ENCODE measurements at places on chromosomes 2 and 18.

GRCh38 chr2:70104231-70105111 lies 17.2 kb downstream of the PCBP1 start:
- peak; percentile 55 for DNase-seq

GRCh38 chr18:1012775-1013174 lies 108.1 kb downstream of the ADCYAP1 start:
- DNase-seq, result no peak

GRCh38 chr2:54332386-54332785 lies 76.4 kb upstream of the TSPYL6 start:
- DNase-seq, result peak; percentile 16

DNA sequence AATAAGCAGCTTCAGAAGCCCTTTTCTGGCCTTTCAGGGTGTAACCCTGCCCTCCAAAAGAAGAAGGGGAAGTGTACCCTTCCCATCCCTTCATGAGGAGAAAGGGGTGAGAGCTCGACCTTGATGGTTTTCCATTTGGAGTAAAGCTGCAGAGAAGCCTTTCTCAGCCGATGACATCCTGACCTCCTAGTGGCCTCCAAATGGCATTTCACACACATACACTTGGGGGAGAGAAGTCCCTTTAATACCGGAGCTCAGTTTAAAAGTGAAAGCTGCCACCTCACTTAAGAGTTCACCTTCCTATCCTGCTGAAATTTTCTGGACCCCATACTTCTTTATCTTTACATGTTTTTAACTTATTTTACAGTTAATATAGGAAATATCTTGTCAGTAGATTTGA lies 716.7 kb downstream of the DCDC2C start:
- DNase-seq, result no peak

DNA sequence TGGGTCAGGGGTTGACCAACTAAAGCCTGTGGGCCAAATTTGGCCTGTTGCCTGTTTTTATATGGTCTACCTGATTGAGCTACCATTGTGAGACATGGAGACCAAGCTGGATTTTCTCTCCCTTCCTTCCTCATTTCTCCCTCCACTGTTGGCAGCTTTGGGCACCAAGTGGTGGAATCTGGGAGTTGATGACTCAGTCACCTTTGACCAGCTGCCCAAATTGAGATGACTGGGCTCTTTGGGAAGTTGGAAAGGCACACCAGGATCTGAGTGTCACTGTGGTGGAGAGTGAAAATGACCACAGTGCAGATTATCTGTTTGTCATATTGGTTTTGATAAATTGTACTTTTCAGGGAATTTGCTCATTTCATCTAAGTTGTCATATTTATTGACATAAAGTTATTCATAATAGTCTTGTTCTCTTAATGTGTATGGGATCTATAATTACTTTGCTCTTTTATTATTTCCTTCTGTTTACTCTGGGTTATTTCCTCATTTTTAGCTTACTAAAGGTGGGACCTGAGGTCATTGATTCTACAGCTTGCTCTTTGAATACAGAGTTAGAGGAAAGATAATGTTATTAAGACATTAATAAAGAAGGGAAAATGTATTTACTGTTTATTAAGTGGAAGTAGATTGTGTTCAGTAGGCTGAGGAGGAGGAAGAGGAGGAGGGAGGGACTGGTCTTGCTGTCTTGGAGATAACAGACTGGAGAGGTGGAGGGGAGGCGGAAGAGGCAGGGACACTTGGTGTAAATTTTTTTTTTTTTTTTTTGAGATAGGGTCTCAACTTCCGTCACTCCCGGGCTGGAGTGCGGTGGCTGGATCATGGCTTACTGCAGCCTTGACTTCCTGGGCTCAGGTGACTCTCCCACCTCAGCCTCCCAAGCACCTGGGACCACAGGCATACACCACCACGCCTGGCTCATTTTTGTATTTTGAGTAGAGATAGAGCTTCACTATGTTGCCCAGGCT lies 31.8 kb downstream of the AGFG1 start:
- peak; percentile 86 for DNase-seq

DNA sequence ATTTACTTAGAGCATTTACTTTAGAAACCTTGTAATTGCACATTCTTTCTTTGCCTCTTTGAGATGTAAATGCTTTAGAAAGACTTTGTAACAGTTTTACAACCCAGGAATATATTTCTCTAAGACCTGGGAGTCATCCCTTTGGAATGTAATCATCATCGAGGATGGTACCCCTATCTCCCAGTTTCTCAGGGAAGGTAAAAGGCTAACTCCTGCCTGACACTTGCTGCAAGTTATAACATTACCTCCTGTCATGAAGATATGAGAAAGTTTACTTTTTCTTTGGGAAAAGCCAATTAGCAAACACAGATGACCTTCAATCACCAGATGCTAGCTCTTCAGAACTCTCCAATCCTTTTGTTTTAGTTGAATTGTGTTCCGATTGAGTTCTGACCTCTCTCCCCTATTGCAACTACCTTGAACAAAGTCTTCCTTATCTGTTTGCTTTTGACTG lies 420.3 kb upstream of the FSIP2 start:
- peak; percentile 15 for DNase-seq

GRCh38 chr2:23926750-23927571 lies at the start of gene ATAD2B:
Gene ATAD2B (minus strand): TSS chr2:23927123. CDS start chr2:23926770, 353 bp downstream.
- peak; percentile 93 for DNase-seq

GRCh38 chr2:202564226-202564625 lies 70.5 kb upstream of the FAM117B start:
- DNase-seq, result no peak

- peak; percentile 93 for DNase-seq
Observed at GRCh38 chr18:57649556-57650500, 28.2 kb upstream of the NARS1 start.

DNA sequence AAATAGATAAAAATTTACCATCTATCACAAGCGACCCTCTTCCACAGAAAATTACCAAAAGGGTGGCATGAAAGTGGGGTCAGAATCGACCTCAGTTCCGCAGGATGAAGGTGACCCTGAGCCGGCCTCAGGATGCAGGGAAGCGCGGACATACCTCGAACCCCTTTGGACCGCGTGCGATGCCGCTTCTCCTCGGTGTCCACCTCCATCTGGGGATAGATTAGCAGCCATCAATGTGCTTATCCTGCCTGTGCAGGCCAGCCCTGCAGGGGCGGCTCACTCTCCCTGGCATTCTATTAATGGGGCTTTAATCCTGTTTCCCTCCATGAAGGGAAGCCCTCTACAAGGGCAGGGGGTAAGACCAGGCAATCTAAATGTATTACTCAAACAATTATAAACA lies 235.3 kb upstream of the PXDN start:
- DNase-seq, result no peak

DNA sequence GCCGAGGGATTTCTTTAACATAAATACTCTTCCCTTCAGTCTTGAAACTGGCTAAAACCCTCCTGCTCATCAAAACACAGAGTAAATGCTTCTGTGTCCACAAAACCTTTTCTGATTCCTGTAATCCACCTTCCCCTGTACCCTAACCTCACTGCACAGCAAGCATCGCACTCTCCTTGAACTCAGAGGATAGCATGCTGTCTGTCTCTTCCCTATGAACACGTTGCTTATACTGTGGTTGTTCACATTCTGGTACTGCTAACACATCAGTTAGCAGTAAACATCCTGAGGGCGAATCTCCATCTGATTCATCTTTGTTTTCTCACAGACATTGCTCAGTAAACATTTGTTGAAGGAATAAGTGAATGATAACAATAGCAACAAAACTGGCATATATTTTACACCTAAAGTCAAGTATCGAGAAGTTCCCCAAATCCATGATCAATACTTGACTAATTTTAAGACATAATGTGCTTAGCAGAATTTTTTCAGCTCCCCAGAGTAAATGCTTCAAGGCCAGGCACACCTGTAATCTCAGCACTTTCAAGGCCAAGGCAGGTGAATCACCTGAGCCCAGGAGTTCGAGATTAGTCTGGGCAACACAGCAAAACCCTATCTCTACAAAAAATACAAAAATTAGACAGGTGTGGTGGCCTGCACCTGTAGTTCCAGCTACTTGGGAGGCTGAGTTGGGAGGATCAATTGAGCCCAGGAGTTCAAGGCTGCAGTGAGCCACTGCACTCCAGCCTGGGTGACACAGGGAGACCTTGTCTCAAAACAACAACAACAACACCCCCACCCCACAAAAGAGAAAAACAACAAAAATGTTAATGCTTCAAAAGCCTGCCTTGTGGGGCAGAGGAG lies 45.6 kb upstream of the LPIN2 start:
- peak; percentile 51 for DNase-seq

DNA sequence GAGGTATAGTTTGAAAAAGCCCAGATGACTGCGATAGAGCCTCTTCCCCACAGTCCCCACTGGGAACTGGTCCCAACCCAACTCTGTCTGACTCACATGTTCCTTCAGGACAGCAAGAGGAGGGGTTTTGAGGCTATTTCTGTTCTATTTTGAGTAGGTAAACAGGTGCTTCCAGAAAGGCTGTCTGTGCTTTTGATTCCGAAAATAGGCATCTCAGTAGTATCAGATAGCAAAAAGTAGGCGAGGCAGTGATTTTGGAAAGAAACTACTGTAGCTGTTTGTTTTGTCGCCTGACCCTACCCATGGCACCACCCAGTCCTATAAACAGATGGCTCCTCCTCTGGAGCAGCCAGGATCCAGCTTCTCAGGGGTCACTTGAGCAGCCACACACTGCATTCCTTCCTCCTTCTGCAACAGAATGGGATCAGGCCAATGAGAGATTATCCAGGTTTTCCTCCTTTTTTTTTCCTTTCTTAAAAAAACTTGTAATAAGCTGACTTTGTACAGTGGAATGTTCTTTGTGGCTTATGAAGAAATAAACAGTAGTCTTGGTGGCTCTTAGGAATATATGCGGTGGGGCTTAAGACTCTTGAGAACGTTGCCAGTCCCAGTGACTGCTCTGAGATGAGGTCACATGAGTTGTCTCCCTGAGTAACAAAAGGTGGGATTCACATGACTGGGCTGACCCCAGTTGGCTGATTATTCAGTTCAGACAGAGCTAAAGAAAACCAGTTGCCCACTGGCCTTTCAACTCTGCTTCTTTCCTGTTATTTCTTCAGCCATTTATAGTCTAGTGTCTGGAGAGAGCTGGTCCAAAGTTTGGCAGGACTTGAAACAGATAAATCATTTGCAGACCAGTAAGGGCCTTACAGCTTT lies 98.6 kb downstream of the KCNS3 start:
- DNase-seq, result peak; percentile 96

- peak; percentile 67 for DNase-seq
Observed at GRCh38 chr2:13193900-13194299, 477.2 kb downstream of the TRIB2 start.

- peak; percentile 83 for DNase-seq
Observed at GRCh38 chr2:24049485-24050021, at the start of gene FKBP1B. Gene FKBP1B (plus strand): TSS chr2:24049741. CDS start chr2:24049850, 109 bp downstream.

DNA sequence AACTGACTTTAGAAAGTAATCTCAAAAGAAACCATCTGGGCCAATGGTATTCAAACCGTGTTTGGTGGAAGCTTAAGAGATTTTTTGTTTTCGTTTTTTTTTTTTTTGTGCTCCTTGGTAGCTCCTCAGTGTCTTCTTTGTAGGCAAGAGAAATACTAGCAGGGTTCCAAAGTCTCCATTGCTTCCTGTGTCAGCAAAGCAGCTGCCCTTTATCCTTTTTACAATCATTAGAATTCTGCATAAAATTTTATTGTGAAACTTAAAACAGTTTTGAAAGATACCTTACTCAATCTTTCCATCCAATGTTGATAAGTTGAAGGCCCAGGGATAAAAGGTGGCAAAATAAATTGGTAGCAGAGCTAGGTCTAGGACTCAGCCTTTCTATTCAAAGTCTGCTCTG lies 479 bp downstream of the IL1F10 start:
- DNase-seq, result no peak

DNA sequence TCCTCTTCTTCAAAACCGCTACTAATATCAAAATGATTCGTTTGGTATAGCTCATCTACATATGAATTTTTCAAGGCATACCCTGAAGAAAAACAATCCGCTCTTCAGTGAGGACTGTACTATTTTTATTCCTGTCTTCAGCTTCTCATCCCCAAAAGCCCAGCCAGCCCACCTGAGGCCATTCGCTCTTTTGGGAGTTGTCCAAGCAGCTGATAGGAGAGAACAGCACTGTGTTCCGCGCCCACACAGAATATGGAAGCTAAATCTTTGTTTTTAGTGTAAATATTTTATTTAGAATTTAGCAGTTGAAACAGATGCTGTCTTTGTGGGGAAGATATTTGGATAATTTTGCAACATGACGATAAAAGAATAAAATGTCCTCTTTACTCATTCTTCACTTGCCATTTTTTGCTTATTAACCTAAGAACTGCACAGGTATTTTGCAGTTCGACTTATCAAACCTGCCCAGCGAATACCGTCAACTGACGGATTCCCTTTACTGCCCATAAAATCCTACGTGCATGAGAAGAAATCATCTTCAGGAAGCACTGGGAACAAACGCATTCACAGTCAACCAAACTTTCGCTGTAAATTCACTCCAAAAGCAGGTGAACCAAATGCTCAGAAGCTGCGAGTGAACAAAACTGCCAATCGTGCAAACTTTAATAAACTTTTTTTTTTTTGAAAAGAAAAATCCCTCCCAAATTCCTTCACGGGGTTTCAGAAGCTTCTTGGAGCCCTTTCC lies 3.4 kb downstream of the ZNF521 start:
- DNase-seq, result no peak

GRCh38 chr2:54968561-54969218 lies 81.6 kb downstream of the RTN4 start:
- DNase-seq, result no peak

DNA sequence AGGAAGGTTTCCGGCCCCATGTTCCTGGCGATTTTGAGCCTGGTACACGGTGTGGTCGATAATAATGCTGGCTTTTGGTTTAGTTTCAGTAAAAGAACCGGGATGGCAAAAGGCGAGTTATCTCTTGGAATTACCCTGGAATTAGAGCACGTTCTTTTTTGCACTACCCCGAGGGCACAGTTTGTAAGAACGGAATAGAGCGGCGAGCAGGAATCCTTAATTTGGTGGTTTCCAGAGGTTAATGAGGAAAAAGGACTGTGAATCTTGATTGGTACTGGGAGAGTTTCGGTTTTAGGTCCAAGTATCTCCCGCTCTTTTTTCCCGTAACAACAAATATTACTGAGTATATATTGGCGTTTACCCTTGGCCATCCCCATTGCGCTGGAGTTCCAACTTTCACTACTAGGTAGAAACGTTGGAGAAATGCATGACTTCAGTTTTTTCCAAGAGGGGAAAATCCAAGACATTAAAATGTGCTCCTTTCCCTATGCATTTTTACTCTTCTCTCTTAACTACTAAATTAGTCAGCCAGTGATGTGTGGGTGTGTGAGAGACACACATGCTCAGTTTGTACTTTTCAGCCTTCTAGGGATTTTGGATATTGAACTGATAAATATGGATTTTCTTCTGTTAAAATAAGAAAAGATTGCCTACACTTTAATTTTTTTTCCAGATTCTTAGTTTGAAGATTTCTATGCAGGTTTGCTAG lies 160.8 kb downstream of the AGPS start:
- DNase-seq, result peak; percentile 52

DNA sequence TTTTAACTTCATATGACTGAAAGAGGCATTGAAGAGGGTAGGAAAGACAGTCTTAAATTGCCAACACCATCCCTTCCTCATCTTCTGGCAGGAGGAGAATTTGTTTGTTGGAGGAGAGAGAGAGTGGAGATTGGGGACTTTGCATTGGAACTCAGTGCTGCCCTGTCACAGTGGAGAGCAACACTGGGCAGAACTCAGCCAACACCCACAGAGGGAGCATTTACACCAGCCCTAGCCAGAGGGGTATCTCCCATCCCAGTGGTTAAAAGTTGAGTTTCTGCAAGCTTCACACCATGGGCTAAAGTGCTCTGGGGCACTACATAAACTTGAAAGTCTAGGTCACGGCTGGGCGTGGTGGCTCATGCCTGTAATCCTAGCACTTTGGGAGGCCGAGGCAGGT lies 174.1 kb downstream of the ANKRD30B start:
- no peak for DNase-seq
